A172 (cell line): ENCODE measurements at places on chromosomes 2 and 18. TPM values are rescaled to one million over a fixed set of nuclear protein-coding genes. Genes with fewer than 3 reads are reported as not detected.
A peak's percentile ranks its signal among the peaks of the same experiment; 100 is the strongest.

The CYTIP gene
- total RNA-seq = not detected in 2 replicates

DNA sequence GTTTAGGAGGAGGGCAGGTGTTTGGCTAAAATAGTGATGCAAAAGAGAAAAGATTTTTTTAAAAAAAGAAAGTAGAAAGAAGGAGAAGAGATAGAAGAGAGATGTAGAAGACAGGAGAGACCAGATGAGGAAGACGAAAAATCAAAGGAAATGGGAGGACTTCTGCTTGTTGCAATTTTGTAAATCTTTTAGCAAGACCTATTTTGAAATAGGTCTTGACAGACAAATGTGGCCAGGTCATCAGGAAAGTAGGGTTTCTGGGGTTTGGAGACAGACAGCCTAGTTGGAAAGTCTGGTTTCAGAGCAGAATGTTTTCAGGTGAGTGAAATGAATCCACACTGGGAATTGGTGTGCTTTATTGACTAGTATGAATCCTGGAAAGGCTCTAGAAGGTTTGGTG, 104.5 kb upstream of the CAVIN2 start:
- no peak for DNase-seq

The TRIM43 gene
- total RNA-seq = not detected in 2 replicates

GRCh38 chr2:105691947-105692390, 52.7 kb upstream of the NCK2 start:
- DNase-seq = no peak

DNA sequence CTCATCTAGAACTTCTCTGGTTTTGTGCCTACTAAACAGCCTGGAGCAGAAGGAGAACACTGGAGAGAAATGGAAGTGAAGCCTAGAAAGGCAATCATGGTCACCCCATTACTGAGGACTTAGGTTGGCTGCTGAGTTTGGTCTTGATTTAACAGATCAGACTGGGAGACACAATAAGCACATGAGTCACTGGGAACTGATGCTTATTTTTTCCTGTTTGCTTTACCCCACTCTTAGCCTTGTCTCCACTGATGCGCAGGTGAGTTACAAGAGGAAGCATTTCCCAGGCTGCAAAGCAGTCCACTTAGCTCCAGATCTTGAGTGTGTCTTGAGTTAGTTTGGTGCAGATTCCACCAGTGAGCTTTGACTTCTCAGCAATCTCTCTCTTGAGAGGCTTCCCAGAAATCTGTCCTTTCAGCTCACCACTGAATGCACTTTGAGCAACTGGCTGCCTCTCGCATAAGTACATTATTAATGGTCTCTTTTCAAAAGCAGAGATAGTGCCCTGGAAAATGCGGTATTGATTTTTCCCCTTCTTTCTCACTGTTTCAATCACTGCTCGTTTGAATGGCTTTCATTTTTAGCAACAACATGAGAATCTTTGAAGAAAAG, 390.2 kb upstream of the SETBP1 start:
- DNase-seq = no peak

The ZNF892 gene
- 0.41 TPM in 1 of 2 replicates, not detected in the other for total RNA-seq

DNA sequence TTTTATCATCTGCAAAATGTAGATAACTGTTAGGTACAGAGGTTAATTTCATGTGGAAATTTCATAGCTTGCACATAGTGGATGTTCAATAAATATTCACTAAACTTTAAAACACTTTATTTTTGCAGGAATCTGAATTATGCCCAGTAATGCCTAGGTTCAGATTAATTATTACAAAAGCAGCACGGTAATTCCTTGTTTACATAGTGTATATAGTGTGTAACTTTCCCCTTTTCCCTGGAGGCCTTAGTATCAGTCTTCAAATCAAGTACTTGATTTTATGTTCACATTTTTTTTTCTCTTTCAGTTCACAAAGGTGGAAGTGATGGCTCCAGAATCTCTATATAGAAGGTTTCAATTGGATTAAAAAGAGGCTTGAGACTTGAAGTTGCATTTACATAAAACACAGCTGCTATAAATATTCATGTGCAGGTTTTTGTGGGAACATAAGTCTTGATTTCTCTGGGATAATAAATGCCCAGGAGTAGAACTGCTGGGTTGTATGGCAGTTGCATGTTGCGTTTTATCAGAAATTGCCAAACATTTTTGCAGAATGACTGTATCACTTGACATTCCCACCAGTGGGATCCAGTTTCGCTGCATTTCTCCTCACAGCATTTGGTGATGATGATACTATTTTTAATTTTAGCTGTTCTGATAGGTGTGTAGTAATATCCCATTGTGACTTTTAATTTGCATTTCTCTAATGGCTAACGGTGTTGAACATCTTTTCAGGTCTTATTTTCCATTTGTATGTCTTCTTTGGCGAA, 27.6 kb upstream of the LGALSL start:
- peak; percentile 63 for DNase-seq

DNA sequence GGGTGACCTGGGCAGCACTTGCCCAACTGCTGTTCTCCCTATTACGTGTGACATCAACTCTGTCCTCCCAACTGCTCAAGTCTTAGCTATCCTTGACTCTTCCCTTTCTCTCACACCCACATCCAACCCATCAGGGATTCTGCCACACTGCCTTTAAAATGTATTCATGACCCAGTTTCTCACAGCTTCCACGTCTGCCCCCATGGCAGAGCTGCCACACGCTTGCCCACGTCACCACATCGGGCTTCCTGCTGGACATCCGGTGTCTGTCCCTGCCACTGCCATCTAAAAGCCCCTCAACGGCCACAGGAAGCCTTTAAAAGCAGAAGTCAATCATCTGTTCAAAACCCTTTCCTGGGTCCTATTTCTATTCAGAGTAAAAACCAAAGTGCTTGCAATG, 233.1 kb upstream of the POU3F3 start:
- no peak for DNase-seq

DNA sequence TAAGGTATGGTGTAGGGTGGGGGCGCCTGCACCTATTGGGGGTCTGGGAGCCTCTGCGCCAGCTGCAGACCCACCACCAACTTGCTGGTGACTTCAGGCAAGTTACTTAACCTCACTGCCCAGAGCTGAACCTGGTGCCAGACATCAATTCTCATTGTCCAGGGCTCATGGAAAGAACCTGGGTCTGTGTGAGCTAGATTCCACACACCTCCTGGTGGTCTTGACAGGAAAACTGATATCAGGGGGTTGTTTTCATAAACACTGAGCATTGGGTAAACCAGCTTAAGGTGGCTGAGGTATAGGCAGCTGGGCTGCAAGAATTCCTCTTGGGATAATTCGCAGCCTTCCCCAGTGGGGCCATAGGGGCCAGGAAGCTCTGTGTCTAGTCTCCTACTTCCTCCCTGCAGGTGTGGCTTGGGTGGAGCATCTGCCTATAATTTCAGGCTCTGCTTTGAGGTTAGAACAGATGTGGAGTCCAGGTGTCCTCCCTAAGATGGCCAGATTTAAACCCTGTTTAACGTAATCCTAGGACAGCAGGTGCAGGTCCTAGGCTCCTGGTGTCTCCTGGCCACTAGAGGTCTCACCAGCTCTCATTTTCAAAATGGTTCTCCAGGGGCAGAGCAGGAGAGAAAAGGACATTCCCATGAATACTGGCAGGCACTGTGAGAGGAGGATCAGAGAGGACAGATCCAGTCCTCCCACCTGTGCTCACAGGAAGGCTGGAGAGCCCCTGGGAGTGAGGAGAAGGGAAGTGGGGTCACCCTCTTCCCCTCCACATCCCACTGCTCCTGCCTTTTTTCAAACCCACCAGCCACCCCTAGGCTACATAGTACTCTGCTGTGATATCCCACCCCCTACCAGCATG, 100.4 kb upstream of the SMAD2 start:
- peak; percentile 49 for DNase-seq

DNA sequence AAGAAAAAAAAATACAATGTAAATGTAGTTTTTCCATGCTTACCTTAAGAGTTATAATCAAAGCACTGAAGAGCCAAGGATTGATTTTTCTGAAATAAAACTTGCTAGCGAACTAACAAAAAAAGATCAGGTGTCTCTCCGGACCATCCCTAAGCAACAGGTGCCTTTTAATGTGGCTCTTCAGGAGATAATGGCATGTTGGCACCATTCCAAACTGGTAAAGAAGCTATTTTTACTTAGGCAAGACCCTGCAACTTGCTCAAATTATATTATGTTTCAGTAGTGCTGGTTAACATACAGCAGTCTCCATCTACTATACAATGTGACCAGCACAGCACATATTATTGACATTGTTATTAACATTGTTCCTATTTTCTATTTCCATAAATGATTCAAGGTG, 2.3 kb upstream of the GCC2 start:
- no peak for DNase-seq

The MERTK gene
- 0.10 and 0.62 TPM in 2 replicates for total RNA-seq

DNA sequence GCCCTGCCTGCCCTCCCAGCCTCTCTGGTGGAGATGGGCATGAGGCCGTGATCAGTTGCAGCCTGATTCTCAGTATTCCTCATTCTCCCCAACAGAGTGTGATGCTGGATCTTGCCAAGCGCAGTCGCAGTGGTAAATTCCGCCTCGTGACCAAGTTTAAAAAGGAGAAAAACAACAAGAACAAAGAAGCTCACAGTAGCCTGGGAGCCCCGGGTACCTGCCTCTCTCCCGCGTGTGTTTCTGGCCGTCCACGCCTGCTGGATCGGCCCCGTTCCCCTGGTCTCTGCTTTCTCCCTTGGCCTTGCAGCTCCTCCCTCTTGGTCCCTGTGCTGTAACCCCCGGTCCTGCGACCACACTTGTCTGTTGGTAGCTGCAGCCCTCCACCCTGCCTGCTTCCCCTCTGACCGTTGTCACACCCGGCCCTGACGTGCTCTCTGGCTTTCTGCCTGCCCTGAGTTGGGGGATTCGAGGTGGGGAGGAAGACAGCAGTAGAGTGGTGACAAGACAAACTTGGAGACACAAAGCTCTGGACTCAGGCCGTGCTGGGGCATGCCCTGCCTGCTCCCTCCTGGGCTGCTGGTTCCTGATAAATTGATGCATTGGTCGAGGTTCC, 99.5 kb downstream of the USP40 start:
- no peak for DNase-seq

The C2orf66 gene
- total RNA-seq = 0.26 TPM in 1 of 2 replicates, not detected in the other

DNA sequence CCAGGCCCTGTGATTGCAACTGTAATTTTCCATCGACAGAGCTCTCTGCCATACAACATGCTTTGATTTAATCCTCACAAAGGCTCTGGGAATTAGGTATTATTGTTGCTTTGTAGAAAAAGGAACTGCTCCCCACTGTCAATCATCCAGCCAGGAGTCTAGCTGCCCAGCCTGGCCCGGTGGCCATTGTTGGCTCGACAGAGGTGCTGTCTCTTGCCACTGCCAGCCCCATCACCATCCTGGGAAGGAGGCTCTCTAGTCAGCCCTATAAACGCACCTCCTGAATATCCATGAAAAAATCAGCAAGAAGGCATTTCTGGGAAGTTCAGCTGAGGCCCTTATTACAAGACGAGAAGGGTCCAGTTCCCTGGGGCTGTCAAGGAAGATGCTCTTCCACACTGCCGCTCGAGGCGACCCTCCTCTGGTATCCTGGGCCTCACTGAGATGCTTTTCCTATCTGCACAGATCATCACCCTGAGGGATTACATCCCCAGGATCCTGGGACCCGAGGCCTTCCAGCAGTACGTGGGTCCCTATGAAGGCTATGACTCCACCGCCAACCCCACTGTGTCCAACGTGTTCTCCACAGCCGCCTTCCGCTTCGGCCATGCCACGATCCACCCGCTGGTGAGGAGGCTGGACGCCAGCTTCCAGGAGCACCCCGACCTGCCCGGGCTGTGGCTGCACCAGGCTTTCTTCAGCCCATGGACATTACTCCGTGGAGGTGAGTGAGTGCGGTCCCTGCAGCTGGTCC, 71.0 kb downstream of the TPO start:
- DNase-seq = no peak

DNA sequence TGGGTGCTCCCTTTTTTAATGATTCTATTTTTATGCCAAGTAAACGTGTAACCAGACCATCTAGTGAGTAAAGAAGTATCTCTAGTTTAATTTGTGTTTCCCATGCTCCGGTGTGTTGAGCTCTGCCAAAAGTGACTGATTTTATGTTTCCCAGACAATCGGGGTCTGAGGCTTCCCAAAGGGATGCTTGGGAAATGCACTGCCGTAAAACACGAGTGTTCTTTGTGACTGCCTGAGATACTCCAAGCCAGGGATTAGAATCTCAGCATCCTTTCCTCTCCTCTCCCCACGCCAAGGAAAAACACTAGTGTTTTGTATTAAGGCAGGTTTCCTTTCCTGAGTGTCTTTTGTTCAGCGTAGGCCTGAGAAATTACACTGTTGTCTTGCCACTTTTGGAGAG, 180.5 kb upstream of the NRP2 start:
- no peak for DNase-seq

DNA sequence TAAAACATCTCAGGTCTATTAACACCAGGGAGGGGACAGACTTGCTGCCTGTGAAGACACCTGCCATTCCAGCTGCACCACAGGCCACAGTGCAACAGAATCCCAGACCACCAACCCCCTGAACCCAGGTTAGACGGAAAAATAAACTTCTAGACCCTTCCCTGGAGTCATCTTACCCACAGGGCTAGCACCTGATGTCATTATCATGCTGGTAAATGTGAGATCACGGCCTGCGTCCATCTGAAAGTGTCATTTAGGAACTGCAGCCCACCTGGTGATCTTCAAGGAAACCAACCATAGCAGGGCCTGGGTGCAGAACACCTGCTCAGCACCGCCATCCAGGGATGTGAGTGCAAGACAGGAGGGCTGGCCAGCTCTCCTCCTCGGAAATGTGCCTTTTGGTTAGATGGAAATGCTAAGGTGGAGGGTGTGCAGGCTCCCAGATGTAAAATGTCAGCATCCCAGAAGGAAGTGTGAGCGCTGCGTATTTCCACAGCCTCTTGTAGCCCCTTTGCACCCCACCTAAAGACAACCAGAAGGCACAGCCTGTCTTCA, 80.8 kb downstream of the PTGR3 start:
- DNase-seq = no peak

DNA sequence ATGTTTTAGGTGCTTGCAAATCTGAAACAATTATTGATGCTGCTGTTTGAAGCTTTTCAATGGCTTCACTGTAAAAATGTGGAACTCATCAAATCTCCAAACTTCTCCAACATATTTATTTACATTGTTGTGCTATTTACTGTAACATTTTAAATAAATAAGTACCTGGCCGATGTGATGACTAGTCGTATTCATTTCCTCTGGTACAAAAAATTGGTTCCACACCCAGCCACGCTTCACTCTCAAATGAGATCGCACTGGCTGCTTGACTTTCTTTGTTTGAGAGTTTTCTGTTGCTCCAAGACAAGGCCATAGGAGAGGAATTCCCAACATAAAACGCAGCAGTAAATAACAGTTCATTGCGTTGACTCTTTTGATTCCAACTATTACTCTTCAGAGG, 32.0 kb downstream of the CDH19 start:
- DNase-seq = no peak

- no peak for DNase-seq
Observed at GRCh38 chr2:158677542-158677941, 117.6 kb upstream of the DAPL1 start.

DNA sequence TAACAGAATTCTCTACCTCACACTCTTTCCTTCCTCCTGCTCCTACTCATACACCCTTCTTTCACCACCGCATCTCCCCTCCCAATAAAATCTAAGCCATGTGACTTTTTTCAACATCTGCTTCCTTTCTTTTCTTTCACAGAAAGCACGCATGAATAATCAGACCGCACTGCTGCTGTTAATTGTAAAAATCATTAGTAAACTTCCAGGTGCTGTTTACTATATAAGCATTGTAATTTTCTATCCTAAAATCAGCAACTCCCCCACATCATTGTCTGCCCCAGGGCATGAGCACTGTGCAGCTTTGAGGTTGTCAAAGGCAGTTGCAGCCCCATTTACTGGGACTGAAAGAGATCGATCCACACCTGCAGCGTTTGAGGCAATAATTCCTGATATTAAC, 782.6 kb upstream of the ID2 start:
- no peak for DNase-seq
